ENCODE measurements at places on chromosomes 4 and X.

GRCh38 chr4:90419124-90419711 lies 292.0 kb downstream of the CCSER1 start:
- DNase-seq: peak; percentile 48

DNA sequence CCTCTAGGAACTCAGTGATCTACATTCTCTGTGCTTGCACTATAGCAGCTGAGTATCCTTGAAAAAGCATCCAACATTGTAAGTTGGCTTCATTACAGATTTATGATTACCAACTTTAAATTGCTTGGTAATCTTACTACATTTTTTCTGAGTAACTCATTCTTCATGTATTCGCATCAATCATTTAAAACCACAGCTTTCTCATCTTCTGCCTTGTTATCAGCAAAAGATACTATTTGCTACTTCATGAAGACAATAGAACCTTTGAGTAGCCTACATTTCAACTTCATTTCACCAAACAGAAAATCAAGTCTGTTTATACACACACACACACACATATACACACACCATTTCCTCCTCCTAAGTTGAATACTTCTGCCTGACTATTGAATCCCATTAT lies 6.2 kb upstream of the DCAF8L2 start:
- no peak for DNase-seq

GRCh38 chr4:71004281-71004851 lies 10.9 kb downstream of the DCK start:
- no peak for DNase-seq

GRCh38 chrX:97416461-97416860 lies 532.8 kb downstream of the RPA4 start:
- no peak for DNase-seq

DNA sequence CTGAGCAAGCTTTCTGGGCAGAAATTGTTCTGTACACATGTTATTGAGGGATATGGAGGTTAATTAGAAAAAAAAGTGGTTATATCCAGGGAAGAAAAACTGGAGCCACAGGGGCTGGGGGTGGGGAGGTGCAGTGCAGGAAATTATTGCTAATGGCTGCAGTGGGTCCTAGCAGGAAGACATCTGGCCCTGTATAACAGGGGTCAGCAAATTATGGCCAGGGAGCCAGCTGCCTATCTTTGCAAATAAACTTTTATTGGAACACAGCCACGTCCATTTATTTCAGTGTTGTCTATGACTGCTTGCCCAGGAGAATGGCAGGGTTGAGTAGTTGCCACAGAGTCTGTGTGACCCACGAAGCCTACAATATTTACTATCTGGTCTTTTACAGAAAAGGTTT lies 23.4 kb upstream of the PRPS2 start:
- no peak for DNase-seq

DNA sequence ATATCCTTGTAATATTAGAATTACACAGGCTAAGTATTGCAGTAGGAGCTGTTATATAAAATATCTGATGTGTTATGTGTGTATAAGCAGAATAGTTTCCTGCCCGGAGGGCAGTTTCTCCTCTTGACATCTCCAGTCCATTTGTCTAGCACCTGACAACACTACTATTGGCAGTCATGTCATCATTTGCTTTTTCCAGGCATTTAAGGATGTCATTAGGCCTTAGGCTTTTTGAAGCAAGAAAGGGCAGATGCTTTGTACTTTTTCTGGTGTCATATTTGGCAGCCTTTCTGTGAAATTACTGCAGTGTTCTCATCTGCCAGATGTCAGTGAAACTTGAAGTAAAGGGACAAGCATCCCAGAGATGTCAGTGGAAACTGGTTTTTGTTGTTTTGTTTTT lies 2017.6 kb upstream of the IGFBP7 start:
- no peak for DNase-seq

DNA sequence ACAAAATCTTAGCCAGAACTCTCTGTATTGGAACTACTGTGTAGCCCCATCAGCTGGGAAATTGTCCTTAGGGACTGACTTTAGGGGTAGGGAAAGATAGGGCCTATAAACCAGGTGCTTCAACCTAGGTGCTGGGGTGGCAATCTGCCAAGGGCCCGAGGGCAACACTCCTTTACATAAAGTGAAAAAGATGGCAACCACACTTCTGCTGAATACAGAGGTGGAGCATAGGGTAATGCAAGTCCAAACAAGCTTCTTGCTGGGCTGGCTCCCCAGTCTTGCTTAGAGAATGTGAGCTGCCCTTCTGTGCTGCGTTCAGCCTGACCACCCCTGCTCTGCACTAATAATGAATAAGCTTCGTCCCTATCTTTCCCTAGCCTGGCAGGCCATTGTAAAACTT lies 9.8 kb downstream of the ZBTB33 start:
- DNase-seq: no peak

GRCh38 chrX:41442824-41443550 lies 4.2 kb upstream of the NYX start:
- no peak for DNase-seq

GRCh38 chr4:3387943-3388361 lies 53.8 kb upstream of the HGFAC start:
- DNase-seq: no peak

DNA sequence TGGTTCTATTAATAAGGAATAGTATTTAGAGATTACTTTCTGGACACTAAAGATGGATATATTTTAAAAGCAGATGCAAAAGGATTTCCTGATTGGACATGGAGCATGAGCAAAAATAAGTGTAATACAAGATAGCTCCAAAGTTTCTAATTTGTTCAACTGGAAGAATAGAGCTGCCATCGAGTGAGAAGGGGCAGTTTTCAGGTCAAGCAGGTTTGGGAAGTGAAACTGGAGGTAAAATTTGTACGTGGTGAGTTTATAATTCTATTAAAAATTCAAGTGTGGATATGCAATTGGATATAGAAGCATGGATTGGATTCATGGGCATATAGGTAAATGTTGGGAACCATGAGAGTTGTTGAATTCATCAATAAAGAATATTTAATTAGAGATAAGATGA lies 31.8 kb downstream of the PRDM8 start:
- no peak for DNase-seq

GRCh38 chrX:71910986-71911730 lies 513 bp downstream of the NHSL2 start:
- no peak for DNase-seq

Data from retinal pigment epithelial cell (primary cell).